Activated naive CD4-positive, alpha-beta T cell treated with anti-CD3 and anti-CD28 coated beads, Interleukin-2, amount 50 U/mL, for 72 hours (primary cell): ENCODE measurements at places on chromosomes 2 and 18. TPM values are rescaled to one million over a fixed set of nuclear protein-coding genes. Genes with fewer than 3 reads are reported as not detected.

Gene DNAJC5G
- not detected for total RNA-seq

Gene RBFA
- 33.0 TPM for total RNA-seq

Gene RGPD4
- 0.16 TPM for total RNA-seq

Gene PDE11A
- not detected for total RNA-seq

Gene ZSWIM2
- total RNA-seq: not detected

Gene MCEE
- 16.7 TPM for total RNA-seq

Gene PROKR1
- total RNA-seq: not detected

Gene ERLEC1
- 25.4 TPM for total RNA-seq

Gene REG3G
- total RNA-seq: not detected

Gene GAL3ST2
- total RNA-seq: 1.1 TPM

Gene IL1R2
- 10.7 TPM for total RNA-seq

Gene CCL20
- total RNA-seq: 5.3 TPM

Gene FSIP2
- 0.35 TPM for total RNA-seq

Gene CCBE1
- 0.08 TPM for total RNA-seq

Gene COBLL1
- 0.04 TPM for total RNA-seq

Gene FIGN
- not detected for total RNA-seq

Gene CCDC85A
- not detected for total RNA-seq
